ENCODE measurements at places on chromosomes 11 and 22.

GRCh38 chr22:48899523-48900326, 927.9 kb downstream of the BRD1 start:
- DNase-seq: no peak

DNA sequence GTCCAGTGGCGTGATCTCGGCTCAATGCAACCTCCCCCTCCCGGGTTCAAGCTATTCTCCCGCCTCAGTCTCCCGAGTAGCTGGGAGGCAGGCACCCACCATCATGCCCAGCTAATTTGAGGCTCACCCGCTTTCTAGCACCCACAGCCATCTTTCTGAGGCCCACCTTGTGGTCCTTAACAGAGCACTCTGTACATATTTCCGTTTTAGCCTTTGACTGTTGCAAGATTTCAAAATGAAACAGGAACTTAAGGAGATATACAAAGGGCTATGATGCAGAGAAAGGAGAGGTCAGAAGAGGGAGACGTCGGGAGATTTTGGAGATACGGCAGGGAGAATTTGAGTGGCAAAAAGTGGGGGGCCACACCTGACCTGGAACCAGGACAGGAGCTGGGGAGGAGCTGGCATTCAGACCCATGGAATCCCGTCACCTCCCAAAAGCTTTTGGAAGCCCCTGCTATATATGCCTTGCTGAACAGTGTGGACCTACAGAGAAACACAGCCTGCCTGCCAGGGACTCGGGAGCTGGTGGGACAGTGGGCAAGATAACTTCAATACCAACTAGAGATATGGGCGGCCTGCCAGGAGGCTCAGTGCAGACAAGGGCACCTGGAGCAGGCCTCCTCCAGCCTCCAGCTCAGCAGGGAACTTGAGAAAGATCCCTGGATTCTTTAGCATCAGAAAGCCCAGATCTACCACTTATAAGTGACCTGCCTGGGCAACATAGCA, 8.0 kb upstream of the CLCF1 start:
- DNase-seq: no peak

- no peak for DNase-seq
Measured at GRCh38 chr11:31865606-31866300, 54.6 kb upstream of the PAX6 start.

GRCh38 chr11:61533401-61533800, 24.9 kb downstream of the LRRC10B start:
- DNase-seq: no peak

- DNase-seq: no peak
Measured at GRCh38 chr11:6703247-6704063, 20.3 kb upstream of the MRPL17 start.
